ENCODE measurements at places on chromosomes 11 and 22.

DNA sequence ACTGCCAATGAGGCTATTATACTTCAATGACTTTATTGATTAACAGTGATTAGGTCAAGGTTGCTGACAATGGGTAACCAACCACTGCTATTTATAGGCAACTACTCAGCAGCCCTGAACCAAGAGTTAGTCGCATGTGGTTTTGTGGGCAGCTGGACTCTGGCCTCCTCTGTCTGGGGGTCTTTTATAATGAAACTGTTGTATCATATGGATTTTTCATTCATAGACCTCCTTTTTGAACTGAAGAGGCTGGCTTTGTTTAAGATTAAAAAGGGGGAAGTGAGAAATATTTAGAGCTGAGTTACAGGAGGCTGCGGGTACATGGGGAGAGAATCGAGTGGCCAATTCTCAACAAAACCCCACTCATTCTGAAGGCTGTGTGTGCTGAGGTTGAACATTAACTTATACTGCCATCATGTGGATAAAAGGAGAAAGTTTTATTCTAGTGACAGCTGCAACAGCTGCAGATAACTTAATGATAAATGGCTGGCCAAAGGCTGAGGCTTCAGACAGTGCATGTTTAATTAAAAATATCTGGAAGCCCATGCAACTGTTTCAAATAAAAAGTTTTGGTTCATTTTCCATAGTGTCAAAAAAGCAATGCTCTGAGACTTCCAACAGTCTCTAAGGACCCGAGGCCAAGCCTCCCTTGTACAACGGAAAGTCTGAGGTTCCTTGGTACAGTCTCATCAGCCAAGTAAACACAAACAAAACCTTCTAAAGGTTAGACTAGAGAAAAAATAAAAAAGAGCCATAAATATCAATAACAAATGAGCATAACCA, 682.6 kb downstream of the KCNA4 start:
- DNase-seq = no peak

- no peak for DNase-seq
Observed at GRCh38 chr22:39142088-39142680, 10.3 kb downstream of the CBX7 start.

DNA sequence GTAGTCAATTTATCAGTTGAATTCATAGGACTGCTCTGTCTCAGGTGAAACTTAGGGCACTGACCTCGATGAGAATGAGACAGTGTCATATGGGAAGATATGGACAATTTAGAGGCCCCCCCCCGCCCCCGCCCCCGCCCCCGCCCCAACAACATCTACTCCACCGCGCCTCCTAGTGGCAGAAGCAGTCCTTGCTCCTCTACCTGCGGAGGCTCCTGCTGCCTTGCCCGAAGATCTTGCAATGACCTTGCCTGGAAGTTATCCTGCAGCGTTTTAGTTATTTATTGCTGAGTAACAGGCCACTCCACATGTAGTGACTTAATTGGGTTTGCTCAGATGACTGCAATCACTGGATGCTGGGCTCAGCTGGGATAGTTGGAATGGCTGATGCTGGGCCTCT, 15.2 kb downstream of the SERPINH1 start:
- DNase-seq = peak; percentile 58

- no peak for DNase-seq
Observed at GRCh38 chr11:12461516-12461915, 84.1 kb downstream of the PARVA start.

DNA sequence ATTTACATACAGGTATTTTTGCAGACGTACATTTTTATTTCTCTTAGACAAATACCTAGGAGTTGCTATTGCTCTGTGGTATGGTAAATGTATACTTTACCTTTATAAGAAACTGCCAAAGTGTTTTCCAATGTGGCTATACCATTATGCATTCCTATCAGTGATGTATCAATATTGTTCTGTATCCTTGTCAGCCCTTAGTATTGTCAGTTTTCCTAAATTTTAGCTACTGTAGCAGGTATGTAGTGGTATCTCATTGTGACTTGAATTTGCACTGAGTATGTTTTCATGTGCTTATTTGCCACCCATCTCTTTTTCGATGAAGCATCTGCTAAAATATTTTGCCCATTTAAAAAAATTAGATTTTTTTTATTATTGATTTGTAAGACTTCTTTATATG, 37.0 kb downstream of the CLPB start:
- DNase-seq = no peak

DNA sequence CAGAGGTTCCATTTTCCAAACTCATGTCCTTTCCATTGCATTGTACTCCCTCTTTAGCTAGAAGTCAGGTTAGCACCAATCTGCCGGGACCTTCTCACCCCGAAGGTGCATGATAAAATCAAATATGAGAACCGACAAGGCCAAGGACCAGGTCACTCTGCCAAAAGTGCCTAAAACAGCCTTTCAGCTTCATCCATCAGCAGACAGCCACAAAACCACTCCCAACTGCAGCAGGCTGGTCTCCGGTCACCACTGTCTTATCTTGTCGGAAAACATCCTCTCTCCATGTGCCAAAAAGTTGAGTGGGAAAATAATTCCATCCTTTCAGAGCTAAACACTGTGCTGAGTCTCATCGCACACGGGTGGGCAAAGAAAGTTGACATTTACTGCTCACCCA, 1.4 kb downstream of the PI4KA start:
- DNase-seq = no peak

GRCh38 chr11:134510233-134511040, 98.4 kb upstream of the B3GAT1 start:
- DNase-seq = no peak

- no peak for DNase-seq
Observed at GRCh38 chr22:23534201-23534850, 45.8 kb downstream of the IGLL1 start.

DNA sequence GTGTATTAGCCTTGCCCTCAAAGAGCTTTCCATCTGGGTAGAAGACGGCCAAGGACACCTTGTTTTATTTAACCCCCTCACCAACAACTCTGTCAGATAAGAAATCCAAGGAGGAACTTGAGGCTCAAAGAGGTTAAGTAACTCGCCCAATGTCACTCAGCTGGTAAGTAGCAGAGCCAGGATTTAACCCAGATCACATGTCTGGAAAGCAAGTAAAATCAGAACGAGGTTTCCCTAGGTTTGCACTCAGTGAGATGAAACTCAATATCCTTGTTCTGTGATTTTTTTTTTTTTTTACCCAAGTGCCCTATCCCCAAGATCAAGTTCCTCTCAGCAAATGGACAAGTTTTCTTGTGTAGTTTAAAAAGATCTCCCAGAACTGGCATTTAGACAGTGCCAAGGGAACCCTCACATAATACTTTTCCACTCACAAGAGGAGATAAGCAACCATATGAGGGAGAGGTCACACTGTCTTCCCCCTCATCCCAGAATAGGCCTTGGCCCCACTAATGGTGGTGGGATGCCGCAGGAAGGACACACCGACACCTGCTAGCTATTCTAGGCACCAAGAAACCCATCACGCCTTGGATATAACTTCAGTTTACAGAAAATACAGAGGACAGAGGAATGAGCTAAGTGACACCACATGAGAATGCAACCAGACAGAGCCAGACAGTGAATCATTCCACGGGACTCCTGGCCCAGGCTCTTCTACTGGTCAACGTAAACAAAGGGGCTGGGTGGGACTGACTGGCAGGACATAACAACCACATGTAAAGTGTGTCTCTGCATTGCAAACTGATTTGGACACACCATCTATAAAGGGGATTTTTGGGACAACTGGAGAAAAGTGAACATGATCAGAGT, 8.6 kb upstream of the ARAP1 start:
- no peak for DNase-seq

- DNase-seq = peak; percentile 55
Observed at GRCh38 chr11:118304568-118305248, at the start of gene CD3E. TSS of gene CD3E (plus strand) at chr11:118304730. CDS start at chr11:118304953, 223 bp downstream.

- no peak for DNase-seq
Observed at GRCh38 chr22:45831394-45831793, 145.6 kb downstream of the WNT7B start.

DNA sequence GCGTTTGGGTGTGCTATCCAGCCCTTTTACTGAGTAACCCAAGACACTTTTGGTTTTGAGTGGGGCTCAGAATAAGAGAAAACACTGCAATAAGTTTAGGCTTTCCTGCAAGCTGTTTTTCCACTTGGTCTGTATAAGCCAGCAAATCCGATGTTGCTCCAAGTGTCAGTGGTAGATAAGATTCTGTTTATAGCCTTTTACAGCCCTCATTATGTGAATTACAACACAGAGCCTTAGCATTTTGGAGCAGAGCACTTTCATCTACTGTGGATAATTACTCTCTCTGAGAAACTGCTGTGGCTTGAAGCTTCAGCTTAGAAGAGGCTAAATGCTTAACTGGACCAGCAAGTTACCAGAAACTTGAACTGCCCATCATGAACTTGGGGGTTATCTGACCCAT, 601.1 kb downstream of the JRKL start:
- DNase-seq = no peak

DNA sequence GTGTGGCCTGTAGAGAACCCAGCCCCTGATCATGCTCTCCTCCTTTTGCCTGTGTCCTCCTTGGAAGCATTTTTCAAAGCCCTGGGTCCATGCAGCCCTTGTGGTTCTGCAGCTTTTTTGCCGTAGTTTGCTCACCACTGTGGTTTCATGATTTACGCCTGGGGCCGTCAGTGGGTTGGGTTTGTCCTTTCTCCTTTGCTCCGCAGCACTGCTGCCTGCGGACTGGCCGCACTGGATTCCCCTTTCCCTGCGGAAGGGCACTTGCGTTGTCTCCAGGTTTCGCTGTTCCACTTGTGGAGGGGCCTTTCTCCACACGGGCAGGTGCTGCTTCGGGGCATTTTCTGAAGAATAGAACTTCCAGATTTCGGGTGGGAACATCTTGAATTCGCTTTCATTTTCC, 1260.9 kb downstream of the BRD1 start:
- DNase-seq = no peak

DNA sequence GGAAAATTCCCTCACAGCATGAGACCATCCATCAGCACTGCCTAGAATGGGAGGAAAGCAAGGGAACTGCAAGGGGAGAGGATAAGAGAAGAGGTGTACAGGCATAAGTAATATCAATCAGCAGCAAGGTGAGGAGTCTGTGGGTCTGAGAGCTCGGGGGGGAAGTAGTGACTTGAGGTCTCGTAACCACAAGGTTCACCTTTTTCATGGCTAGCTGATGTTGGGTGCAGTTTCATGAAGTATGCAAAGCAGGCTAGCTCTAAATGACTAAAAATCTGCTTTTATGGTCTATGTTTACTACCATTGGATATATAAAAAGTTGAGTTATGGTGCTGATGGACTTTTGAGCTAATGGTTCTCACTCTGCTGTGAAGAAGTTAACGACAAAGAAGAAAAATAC, 35.8 kb downstream of the OR4C6 start:
- no peak for DNase-seq

Data from stimulated activated naive CD4-positive, alpha-beta T cell treated with Interleukin-2 at 50 U/mL for 16 hours (primary cell).